ENCODE measurements at places on chromosomes 16 and 17.
A peak's percentile ranks its signal among the peaks of the same experiment; 100 is the strongest.

DNA sequence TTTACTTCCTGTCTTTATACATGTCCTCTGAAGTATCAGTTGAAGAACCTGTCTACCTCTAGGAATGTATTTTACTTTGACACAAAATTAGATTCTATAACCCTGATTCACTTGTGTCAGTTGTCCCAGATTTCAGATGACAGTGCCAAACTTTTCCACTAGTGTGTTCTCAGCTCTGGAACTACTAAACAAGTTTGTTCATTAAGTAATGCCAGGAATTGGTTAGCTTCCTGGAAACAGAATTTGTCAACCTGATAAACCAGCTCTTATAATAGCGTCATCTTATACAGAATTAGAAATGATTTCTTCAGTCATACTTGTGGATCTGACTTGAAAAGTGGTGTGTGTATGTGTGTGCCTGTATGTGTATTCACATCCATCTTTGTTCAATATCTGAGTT, 7.4 kb downstream of the MAP3K3 start:
- DNase-seq: no peak

- no peak for DNase-seq
Measured at GRCh38 chr16:55898592-55898991, 23.4 kb upstream of the CES5A start.

GRCh38 chr16:73287859-73288405, 240.0 kb upstream of the ZFHX3 start:
- DNase-seq: no peak

GRCh38 chr16:25033852-25034251, 18.7 kb upstream of the ARHGAP17 start:
- no peak for DNase-seq

- no peak for DNase-seq
Measured at GRCh38 chr17:49659661-49660382, 18.1 kb downstream of the SPOP start.

GRCh38 chr17:76565728-76566612, 19.7 kb downstream of the ST6GALNAC2 start:
- DNase-seq: no peak

GRCh38 chr16:79295746-79296145, 304.8 kb downstream of the MAF start:
- no peak for DNase-seq

DNA sequence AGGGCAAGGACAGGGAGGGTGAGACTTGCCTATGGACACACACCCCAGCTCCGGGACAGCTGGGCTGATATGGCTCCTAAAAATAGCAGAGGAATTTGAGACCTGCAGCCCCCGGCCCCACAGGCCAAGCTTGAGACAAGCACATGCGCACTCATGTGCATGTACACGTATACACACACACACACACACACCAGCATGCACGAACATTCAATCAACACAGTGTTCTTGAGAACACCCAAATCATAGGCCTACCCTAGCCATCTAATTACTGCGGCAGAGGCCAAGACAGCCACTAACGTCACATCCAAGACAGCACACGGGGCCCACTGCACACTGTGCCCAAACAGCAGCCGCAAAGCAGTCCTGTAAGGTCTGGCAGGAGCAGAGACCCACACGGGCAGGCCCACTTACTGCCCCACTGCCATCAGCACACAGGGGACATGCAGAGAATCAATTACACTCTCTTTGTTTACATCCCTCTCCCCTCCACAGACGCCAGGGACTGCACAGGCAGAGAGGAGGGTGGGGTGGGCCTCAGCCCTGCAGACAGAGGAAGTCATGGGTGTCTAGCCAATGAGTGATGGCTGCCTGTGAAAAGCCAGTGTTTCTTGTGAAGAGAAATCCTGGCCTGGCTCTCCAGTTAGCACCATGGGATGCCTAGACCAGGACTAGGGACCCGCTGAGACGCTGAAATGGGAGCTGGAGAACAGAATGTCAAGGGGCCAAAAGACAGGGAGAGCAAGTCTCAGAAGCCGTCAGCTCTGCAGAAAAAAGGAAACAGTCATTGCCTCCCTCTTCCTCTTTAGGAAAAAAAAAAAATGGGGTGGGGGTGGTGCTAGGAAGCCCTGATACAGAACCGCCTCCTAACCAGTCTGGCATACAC, 39.3 kb downstream of the MYO18A start:
- DNase-seq: peak; percentile 67

DNA sequence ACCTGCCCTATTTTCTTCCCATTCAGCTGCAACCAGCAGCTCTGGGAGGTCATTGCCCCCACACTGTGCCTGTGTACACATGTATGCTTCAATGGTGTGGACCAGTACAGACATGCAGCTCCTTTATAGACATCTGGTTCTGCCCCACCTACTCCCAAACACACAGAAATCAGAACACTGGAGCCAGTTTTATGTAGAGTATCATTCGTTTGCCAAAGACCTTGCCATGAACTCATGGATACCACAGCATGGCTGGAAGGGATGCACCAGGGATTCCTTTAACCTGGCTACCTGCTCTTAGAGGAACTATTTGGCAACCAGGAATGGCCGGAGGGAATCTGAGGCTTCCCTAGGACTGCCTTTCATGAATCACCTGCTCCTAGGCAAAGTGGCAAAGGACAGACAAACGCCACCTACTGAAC, 60.4 kb downstream of the ZFHX3 start:
- DNase-seq: no peak

- no peak for DNase-seq
Measured at GRCh38 chr16:84740596-84741116, 40.9 kb downstream of the USP10 start.

DNA sequence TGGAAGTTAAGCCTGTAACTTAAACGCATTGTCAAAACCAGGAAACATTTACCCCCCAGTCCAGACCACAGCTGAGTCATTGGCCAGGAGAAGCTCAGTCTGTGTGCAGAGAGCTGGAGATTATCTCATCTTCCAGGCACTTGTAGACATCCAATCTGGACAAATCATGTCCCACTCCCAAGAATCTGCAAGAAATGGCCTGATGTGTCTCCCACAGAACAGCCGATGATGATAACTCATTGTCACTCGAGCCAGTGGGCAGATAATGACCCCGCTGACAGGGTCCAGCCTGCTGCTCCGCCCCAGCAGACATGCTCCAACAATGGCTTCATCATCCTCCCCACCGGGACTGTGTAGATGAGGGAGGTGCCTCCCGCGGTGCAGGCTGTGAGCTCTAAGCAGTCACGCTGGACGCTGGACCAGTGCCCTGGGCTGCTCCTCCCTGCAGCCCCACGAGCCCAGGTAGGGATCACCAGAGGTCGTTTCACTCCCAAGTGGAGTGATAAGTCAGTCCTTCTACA, 322.5 kb downstream of the C16orf95 start:
- no peak for DNase-seq

GRCh38 chr17:34800661-34801060, 160.6 kb downstream of the CCT6B start:
- no peak for DNase-seq

GRCh38 chr17:8797621-8798175, 1.5 kb downstream of the MFSD6L start:
- DNase-seq: no peak

- DNase-seq: no peak
Measured at GRCh38 chr16:70434484-70435260, 4.2 kb downstream of the ST3GAL2 start.
